Renal cortex interstitium (tissue), 15 donors: ENCODE measurements at places on chromosomes 3 and 15. TPM values are rescaled to one million over a fixed set of nuclear protein-coding genes. Genes with fewer than 3 reads are reported as not detected.
A peak's percentile ranks its signal among the peaks of the same experiment; 100 is the strongest.

The LDHAL6B gene
- 0.45 TPM for polyA plus RNA-seq

The CTXND1 gene
- 12.0 TPM for polyA plus RNA-seq

The SERINC4 gene
- 0.20 TPM for polyA plus RNA-seq

The NMB gene
- 4.6 TPM for polyA plus RNA-seq

The ANKRD63 gene
- 0.17 TPM for polyA plus RNA-seq

The GABRB3 gene
- polyA plus RNA-seq: 7.0 TPM

The KNL1 gene
- polyA plus RNA-seq: 19.0 TPM

The SLC28A1 gene
- 6.8 TPM for polyA plus RNA-seq

The RTP3 gene
- polyA plus RNA-seq: not detected

The UPK1B gene
- polyA plus RNA-seq: 3.5 TPM

The UQCRC1 gene
- 268 TPM for polyA plus RNA-seq

The SLC2A2 gene
- 11.7 TPM for polyA plus RNA-seq

DNA sequence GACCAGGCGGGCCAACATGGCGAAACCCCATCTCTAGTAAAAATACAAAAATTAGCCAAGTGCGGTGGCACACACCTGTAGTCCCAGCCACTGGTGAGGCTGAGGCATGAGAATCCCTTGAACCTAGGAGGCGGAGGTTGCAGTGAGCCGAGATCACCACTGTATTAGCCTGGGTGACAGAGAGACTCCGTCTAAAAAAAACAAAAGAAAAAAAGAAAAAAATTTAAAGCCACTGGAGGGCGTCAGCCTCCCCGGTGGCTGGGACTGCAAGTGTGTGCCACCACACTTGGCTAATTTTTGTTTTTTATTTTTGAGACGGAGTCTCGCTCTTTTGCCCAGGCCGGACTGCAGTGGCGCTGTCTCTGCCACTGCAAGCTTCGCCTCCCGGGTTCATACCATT lies 7.9 kb downstream of the RTF1 start:
- no peak for DNase-seq

GRCh38 chr3:29695643-29696198 lies 414.9 kb downstream of the RBMS3 start:
- no peak for DNase-seq

GRCh38 chr3:194322678-194323211 lies 28.4 kb downstream of the CPN2 start:
- no peak for DNase-seq

- no peak for DNase-seq
Measured at GRCh38 chr15:92271179-92271578, 122.5 kb upstream of the ST8SIA2 start.

DNA sequence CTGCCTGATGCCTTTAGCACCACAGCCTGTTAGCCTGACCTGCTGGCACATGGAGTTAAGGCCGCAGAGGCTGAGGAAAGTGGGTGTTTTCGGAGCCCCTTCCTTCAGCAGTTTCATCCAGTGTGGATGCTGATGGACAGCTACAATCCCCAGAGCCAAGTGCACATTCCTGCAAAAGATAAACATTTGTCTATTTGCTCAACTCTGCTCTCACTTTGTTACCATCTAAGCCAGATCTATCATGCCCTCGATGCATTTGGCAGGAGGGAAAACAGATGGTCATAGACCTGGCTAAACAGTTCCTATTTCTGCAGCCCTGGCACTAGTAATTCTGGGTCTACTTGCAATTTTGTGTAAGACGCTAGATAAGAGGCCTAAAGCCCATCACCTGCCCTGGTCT lies 312.9 kb upstream of the RASGRP1 start:
- no peak for DNase-seq

GRCh38 chr3:15556512-15556911 lies 35.0 kb upstream of the COLQ start:
- no peak for DNase-seq

- no peak for DNase-seq
Measured at GRCh38 chr15:36841193-36841592, 259.2 kb downstream of the MEIS2 start.

DNA sequence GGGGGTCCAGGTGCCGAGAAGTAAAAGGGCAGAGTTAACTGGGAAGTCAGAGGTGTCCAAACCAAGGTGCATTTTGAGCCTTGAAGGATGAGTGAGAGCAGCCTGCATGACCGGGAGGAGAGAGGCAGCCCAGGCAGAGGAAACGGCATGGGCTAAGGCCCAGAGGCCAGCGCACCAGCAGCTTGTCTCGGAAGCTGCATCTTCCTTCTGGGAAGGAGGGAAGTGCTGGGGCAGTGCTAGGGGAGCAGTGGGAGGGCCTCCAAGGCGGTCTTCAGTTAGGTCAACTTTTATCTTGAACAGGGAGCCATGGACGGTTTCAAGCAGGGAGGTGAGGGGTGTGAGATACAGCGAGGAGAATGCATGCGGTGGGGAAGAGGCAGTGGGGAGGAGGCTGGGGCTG lies 1.0 kb downstream of the H1-8 start:
- no peak for DNase-seq

DNA sequence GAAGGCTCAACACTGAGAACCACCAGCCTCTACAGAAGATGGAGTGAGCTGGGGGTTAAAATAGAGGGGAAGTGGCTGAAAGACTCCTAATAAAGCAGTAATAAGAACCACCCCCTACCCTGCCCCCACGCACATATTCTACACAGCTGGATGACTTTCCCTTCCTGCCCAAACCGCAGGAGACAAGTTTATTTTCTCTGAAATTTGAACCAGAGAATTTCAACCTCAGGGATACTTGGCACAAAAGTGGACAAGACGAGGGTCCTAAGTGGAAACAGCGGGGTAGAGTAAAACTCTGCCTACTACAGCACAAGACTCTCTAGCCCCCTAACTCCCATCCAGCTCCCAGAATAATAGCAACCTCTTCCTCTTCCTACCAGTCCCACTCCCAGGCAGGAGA lies 28.4 kb downstream of the USF3 start:
- peak; percentile 44 for DNase-seq

DNA sequence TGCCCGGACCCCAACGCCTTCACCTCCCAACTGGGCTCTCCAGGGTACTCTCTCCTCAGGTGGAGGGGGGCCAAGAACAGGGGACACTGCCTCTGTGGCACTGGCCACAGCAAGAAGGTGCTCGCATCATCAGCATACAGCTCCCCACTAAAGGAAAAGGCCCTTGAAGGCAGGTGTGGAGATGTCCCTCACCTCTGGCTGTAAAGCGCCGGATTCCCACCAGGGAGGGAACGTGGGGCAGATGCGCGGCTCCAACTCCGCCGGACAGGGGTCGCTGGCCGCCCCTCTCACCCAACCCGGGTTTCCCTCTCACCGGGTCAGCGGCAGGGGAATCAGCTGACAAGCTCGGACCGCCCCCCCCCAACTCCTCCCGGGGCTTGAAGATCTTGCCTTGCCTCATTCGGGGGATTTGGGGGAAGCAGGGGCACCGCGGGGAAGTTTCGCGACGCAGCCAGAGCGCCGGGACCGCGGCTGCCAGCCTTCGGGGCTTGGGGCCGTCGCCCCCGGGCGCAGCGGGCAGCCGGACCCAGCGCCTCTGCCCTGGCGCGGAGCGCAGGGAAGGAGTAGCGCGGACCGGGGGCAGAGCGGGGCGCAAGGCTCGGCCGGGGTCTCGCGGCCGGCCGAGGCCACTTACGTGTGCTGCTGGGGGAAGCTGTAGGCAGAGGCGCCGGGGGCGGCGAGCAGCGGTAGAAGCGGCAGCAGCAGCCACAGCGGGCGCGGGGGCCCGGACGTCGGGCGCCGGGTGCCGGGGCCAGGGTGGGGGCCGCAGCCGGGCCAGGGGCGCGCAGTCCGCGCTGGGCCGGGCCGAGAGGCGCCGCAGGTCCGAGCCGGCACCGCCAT lies 630 bp downstream of the CACNA2D2 start:
- no peak for DNase-seq

- DNase-seq: no peak
Measured at GRCh38 chr3:52682016-52682415, 3.7 kb downstream of the PBRM1 start.

- DNase-seq: no peak
Measured at GRCh38 chr3:106299300-106300098, 430.7 kb upstream of the CBLB start.

- DNase-seq: no peak
Measured at GRCh38 chr3:43478118-43478785, 143.6 kb downstream of the ANO10 start.

GRCh38 chr15:38888701-38889221 lies 324.1 kb upstream of the RASGRP1 start:
- DNase-seq: no peak

DNA sequence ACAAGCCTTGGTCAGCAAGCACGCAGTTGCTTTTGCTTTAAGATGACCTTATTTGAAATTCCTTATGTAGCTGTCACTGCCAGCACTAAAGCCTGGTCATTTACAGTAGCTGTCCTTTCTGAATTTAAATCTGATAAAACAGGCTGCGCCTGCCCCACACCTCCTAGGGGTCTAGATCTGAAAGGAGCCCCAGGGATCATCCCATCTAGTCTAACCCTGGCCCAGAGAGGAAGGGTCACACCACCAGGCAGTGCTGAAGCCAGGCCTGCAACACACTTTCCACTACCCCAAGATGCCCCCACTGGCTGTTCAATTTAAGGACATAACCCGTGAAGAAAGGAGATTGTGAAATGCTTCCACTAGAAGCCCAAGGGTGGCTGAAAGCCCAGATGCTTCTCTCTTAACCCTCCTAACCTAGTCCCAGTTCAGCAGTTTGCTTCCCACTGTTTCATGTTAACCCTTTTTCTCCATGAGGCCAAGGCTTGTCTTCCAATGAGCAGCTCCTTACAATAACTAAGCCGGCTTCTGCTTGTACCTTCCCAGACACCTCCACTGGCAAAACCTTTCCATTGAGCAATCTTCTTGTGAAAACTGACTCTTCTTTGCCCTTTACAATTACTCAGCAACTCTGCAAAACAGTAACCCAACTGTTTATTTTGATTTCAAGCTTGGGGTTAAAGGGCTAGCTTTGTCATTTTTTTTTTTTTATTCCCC lies 198.9 kb upstream of the LPP start:
- DNase-seq: no peak

DNA sequence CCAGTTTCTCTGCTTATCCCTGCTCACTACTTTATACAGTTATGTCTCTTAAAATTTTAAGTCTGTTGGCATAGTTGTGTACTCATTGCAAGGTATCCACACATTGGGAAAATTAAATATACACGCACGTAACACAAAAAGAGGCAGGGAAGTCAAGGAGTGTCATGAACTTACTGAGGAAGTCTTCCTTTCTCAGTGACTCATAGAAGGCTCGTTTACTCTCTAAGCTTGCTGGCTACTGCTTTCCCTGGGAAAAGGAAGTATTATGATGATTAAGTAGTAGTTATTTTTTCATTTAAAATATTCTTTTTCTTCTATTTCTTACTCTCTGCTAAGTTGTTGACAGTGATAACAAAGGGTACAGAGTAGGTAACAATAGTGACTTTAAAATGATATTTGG lies 287.3 kb downstream of the UBE2E2 start:
- no peak for DNase-seq

DNA sequence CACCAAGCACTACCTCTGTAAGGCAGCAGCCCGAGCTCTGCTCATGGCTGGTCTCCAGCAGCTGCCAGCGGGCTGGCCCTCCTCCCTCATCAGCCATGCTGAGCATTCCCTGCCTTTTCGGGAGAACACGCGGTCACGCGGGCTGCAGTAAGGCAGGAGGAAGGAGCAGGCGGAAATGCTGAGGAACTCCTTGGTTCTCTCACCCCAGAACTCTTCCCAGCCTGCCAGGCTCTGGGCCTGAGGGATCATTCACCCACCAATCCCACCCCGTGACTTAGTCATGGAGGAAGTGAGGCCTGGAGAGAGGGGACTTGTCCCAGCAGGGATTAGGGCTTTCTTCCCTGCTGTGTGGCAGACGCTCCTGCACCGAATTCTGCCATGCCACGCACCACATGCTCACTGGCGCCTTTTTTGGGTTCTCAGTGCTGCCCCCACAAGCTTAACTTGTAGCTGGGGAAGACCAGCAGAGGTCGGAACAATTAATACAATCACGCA lies 42.9 kb upstream of the RPL32 start:
- DNase-seq: no peak

GRCh38 chr3:142355692-142356091 lies 92.1 kb downstream of the XRN1 start:
- DNase-seq: no peak

- DNase-seq: no peak
Measured at GRCh38 chr3:128427175-128427857, 39.4 kb downstream of the DNAJB8 start.

DNA sequence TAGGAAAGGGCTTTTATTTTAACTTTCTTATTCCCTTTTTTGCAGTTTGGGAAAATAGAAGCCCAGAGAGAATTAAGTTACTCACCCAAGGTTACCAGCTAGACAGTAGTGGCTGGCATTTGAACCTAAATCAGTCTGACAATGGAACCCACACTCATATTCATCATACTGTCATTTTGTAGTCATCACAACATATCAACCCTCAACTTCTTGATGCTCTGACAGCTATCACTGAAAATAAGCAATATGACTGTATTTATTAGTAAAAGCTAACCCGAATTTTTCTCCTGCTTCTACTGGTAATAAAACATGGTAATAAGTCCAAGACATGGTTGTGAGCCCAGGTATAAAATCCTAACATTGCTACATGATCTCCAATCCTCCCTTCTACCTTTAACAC lies 585.8 kb upstream of the UBE2E2 start:
- no peak for DNase-seq

GRCh38 chr3:13349823-13350222 lies 70.3 kb downstream of the NUP210 start:
- DNase-seq: no peak

DNA sequence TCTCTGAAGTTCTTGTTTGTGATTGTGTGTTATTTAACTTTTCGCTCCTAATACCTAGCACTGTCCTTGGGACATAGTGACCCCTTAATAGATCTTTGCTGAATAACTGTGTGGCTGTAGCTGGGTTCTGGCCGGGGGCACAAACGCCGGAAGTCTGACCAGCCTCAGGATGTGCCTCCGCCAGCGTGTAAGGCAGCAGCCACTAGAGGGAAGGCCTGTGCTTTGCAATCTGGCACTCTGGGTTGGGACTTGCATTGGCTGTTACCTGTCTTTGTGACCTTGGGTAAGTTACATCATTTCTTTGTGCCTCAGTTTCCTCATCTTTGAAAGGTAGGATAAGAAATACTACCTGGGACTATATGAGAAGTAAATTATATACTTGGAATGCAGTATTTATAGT lies 158.7 kb downstream of the GHSR start:
- DNase-seq: no peak

GRCh38 chr3:143839980-143840379 lies 8.3 kb downstream of the SLC9A9 start:
- no peak for DNase-seq
